Cortex of kidney (tissue), 1 donor: ENCODE measurements at places on chromosomes 7 and 10.

- DNase-seq = no peak
Measured at GRCh38 chr7:80773787-80774508, 135.5 kb downstream of the CD36 start.

GRCh38 chr10:131833013-131833412, 67.8 kb upstream of the PPP2R2D start:
- DNase-seq = no peak

DNA sequence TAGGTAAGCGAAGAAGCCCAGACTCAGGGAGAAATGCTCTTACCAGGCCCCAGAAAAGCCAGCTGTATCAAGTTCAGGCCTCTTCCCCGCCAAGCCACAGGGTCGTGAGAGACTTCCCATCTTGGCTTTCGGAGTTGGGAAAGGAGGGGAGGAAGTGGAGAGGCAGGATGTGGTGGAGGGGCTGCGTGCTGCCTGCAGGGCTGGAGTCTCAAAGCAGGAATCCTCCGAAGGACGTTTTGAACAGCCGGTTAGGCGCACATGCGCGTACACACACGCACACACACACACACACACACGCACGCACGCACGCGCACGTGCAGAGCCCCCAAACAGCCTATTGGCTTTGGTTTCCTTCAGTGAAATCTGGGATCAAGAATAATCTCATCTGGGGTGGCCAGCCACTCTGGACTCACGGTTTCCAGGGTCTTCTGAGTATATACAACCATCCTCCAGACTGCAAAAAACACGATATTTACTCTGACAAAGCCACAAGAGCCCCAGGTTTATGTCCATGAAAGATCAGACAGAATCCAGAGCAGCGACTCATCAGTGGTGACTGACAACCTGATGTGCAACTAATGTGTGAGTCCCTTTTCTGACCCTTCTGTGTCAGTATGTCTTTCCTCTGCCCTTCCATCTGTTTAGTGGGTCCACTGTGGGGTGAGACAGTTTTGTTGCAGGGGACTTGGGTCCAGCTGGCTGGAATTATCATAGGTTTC, 115.0 kb upstream of the ZNF438 start:
- DNase-seq = no peak

- DNase-seq = no peak
Measured at GRCh38 chr10:5033061-5033778, 29.6 kb upstream of the AKR1C2 start.

GRCh38 chr10:70573599-70574506, 28.7 kb downstream of the PRF1 start:
- DNase-seq = no peak

- no peak for DNase-seq
Measured at GRCh38 chr7:80699045-80699638, 60.7 kb downstream of the CD36 start.

- no peak for DNase-seq
Measured at GRCh38 chr10:71396084-71396710, 523 bp upstream of the CDH23 start.

DNA sequence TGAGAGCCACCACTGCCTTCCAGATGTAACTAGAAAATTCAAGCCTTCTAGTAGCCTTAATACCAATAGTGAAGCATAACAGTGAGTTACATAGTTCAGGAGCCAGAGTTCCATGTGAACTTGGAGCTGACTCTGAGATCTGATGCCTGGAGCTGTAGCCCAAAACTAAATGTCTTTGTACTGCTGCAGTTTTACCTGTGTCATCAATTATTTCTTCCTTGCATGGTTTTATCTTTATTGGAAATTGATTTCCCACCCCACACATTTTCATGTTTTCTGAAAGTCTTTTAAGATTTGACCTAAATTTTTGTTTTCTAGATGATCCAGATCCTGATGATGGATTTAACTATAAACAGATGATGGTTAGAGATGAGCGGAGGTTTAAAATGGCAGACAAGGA, 17.0 kb downstream of the OPN1SW start:
- no peak for DNase-seq

DNA sequence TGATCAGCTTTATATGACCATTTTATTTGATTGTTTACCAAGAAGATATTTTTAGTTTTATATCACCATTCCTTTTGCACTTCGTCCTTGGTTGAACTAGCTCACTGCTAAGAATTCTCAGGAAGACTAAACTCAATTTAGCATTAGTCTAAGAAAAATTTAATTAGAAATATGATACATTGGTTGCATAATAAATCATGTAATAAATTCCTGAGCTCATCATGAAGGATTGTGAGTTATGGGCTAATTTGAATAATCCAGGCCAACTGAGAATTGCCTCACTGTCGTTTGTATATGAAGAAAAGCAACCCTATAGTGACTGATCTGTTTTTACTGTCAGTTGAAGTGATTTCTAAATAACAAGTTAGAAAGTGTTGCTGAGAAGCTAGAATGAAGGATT, 725.5 kb downstream of the DNAJB9 start:
- DNase-seq = no peak
